ENCODE measurements at places on chromosomes 6 and 20.

GRCh38 chr6:1463275-1463674 lies 73.9 kb downstream of the FOXF2 start:
- no peak for DNase-seq

- DNase-seq = no peak
Measured at GRCh38 chr20:32091888-32092346, 17.6 kb upstream of the TM9SF4 start.

DNA sequence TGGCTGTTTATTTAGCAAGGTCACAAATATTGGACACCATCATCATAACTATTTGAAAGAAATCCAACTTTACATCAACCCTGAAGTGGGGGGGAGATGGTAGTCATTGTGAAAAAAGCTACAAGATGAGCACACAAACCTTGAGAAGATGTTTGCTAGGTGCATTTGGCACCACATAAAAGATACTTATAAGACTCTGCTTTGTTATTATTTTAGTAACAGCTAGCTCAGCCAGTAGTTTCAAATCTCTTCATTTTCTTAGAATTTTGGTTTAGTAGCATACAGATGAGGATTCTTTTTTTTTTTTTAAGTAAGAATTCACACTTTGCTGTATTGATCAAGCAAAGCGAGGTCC lies 14.4 kb downstream of the ADTRP start:
- no peak for DNase-seq

DNA sequence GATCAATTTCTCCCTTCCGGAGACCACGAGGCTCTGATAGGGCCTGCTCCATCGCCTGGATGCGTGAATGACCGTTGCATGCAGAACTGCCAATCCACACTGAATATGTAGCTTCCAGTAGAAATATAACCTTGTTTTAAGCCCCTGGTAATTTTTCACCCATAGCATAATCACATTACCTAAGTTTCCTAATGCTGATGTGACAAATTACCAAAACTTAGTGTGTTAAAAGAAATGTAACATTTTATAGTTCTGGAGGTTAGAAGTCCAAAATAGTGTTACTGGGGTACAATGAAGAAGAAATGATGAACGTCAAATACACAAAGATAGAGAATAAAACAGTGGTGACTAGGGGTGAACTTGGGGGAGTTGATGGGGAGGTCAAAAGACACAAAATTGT lies 22.0 kb upstream of the SIRPD start:
- no peak for DNase-seq

DNA sequence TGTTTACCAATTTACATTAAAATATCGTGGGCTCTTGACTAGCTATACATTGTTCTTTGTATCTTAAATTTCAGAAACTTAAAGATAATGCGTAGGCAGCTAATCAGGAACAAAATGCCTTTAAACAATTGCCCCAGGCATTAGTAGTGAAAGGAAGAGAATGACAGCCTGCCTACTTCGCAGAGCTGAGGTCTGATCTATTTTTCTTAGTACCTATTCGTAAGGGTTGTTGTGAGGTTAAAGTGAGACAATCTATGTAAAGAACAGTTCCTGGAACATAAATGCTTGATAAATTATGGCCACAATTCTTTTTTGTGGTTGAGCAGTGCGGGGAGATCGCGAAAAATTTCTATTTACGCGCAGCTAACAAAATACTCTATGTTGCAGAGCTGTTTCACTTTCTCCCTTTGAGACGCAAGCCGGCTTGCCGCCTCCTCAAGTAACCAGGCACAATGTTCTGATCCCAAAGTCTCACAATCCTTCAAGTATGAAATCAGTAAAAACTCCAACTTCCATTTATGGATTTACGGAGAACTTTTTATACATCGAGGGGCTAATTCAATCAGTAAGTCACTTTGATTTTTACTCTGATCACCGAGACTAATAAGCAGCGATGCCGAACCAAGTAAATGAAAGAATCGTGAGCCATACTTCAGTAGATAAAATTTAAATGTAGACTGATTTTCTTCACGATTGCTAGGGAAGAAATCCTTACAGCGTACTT lies 878 bp upstream of the PNRC1 start:
- DNase-seq = no peak

GRCh38 chr20:54668271-54669039 lies 193.1 kb downstream of the DOK5 start:
- no peak for DNase-seq
